ENCODE measurements at places on chromosomes 16 and 17.
A peak's percentile ranks its signal among the peaks of the same experiment; 100 is the strongest.

GRCh38 chr16:85003725-85004586, 7.4 kb downstream of the ZDHHC7 start:
- DNase-seq: no peak

- DNase-seq: no peak
Measured at GRCh38 chr16:1474082-1474795, 589 bp downstream of the CLCN7 start.

- no peak for DNase-seq
Measured at GRCh38 chr16:65967376-65967775, 399.1 kb upstream of the CDH5 start.

- DNase-seq: no peak
Measured at GRCh38 chr16:50289950-50290764, 23.8 kb downstream of the ADCY7 start.

DNA sequence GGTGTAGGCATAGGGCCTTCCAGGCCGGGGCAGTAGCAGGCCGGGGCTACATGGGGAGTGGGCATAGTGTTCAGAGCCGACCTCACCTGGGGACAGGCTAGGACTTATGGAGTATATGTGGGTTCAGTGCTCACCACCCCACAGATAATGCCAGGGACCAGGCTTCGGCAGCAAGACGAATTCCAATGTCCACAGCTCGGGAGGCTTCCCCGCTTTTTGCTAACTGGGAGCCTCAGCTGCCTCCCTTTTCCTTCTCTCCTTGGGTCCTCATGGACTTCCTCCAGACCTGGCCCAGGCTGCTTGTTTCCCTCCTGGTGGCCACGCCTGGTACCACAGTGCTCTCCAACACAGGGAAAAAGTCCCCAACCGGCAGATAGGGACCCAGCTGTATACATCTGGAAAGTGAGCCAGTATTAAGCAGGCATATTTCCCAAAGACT, 20.1 kb upstream of the SLC46A1 start:
- DNase-seq: no peak

DNA sequence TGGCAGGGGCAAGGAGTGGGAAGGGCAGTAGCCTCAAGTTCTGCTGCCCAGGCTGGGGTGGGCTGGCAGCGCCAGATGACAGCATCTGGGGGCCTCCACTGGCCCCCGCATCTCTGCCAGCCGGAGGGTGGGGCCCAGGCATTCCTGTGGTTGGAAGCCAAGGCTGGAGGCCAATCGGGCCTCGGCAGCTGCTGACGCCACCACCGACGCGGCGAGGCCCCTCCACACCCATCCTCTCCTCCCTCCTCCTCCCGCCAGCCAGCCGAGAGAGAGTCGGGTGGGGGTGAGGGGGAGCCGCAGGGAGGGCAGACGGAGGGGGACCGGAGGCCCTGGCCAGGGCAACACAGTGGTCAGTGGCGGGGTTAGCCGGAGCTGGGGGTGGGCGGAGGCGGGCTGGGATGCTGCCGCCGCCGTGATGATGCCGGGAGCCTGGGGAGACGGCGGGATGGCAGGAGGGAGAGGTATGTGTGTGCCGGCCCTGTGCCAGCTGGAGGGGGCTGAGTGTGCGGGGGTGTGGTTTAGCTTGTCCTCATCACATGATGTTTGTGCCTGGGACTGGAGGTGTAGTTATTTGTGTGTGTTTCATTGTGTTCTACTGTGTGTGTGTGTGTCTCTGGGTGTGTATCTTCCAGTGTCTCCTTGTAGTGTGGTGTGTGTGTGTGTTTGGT, 36.6 kb downstream of the ARHGAP23 start:
- no peak for DNase-seq

- DNase-seq: no peak
Measured at GRCh38 chr16:47492428-47493377, 31.6 kb downstream of the PHKB start.

DNA sequence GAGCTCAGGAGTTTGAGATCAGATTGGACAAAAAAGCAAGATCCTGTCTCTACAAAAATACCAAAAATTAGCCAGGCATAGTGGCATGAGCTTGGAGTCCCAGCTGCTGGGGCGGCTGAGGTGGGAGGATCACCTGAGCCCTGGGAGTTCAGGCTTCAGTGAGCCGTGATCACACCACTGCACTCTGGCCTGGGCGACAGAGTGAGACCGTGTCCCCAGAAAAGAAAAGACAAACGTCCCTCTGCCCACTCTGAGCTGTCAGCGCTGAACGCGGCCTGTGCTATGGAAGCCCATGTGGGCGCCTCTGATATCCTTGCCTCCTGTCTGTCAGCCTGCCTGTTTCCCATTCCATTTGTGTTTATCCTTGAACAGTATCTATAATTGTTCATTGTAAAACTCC, 50.7 kb downstream of the FOXK2 start:
- no peak for DNase-seq

GRCh38 chr16:57802341-57803133, at the start of gene KIFC3:
TSS of gene KIFC3 (minus strand) at chr16:57802491. CDS start at chr16:57798243, 4,248 bp downstream.
- DNase-seq: peak; percentile 48

DNA sequence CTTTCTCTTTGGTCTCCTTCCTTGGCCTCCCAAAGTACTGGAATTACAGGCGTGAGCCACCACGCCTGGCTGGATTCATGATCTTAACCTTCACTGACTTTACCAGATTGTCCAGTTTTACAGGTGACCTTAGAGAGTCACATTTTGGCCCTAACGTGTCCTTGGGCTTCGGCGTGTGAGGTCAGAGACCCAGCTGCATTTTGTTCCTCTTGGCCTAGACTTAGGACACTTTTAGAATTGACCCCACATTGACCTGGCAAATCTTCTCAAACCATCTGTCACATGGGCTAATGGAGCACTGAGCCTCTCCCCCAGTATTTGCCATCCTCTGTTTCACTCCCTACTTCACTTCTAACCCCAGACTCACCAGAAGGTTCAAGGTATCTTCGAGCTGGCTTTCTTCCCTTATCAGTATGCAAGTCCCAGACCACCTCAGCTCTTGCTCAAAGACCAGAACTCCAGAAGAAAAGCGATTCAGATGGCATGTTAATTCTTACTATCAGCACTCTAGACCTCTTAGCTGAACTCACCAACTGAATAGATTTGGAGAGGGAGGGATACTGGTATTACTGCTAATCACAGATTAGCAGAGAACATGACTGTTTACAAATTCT, 1.7 kb upstream of the CYTH1 start:
- no peak for DNase-seq

DNA sequence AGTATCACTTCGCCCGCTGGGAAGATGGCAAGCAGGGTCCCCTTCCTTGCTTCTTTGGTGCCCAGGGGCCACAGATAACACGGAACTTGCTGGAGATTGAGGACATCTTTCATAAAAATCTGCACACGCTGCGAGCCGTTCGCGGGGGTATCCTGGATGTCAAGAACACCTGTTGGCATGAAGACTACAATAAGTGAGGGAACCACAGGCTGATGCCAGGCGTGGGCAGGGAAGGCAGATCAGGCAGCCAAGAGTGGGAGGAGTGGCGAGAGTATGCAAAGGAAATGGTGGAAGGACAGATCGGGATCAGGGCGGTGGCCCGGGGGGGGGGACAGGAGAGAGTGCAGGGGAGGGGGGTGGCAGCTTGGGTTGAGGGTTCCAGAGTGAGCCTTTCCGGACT, 22.2 kb downstream of the DNAH2 start:
- no peak for DNase-seq

- no peak for DNase-seq
Measured at GRCh38 chr16:31347445-31347844, 7.5 kb upstream of the ITGAX start.

DNA sequence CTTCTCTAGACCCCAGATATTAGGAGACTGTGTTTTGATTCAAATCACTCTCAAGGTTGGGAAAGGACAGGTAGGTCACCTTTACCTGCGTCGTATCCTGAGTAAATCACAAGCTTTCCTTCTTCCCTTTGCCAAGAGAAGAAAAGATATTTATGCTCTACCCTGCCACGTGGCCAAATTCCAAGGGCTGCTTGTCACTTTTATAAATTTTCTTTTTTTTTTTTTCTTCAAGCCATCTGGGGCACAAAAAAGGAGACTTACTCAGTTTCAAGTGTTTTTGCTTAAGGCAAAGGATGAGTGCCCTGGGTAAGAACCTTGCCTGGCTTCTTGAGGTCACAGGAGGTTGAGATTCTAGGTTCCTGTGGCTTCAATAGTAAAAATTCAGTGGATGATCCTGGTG, 285.1 kb downstream of the TMEM114 start:
- no peak for DNase-seq

GRCh38 chr16:69892378-69892777, 58.8 kb upstream of the CLEC18A start:
- no peak for DNase-seq

- DNase-seq: no peak
Measured at GRCh38 chr17:43092901-43093300, 32.3 kb downstream of the BRCA1 start.

DNA sequence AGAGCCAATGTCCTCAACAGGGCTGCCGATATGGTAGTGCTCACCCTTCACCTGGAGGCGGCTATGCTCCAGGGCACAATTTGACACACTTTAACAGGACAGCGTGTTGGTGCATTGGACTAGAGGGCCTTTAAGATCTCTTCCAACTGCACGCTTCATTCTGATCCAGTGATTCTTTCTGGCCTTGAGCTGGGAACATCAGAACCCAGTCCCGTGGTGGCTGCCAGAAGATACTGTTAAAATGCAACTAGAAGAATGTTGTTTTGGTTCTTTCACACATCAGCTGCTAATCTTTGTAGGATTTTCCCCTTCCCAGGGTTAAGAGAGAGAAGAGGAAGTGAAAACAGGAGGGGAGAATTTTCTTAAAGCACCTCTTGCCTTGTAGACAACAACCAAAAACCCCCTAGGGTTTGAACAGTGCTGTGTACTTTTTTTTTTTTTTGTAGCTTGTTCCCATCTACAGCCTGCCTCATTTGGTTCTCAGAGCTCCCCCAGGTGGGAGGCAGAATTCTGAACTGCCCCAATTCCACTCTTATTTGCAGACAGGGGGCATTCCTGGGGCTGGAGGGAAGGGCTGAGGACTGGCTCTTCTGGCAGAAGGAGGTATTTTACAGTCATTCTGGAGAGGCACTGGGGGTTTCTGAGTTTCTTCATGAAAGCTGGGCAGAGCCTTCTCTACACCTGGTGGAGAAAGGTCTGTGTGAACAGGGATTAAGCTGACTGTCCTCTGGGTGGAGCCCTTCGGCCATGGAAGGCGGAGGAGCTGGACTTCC, 32.4 kb downstream of the SMARCE1 start:
- peak; percentile 70 for DNase-seq

DNA sequence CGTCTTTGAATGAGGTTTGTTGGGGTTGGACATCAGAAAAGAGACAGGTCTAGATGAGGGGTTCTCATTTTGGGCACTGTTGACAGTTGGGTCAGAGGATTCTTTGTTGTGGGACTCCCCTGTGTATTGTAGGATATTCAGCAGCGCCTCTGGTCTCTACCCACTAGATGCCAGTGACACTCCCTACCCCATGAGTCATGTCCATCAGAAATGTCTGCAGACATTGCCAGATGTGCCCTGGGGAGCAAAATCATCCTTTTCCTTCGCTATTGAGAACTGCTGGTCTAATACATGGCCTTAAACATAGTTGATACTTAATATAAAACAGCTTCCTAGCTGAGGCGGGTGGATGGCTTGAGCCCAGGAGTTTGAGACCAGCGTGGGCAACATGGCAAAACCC, 3.1 kb downstream of the ABAT start:
- no peak for DNase-seq

DNA sequence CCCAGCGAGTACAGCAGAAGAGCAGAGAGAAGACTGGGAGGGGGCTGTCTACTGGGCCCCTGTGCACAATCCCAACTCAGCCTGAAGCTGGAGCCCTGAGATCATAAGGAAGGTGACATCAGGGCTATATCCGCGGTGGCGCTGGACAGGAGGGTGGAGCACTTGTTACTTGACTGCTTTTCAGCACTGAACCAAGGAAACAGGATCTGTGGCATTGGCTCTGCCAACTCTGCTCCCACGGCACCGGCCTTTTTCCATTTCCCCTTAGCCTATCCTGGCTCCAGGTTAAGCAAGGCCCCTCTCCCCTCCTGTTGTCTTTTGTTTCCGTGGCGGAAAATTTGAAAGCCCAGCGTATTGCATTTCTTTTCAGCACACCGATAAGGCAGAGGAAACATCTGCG, 125.0 kb upstream of the IRX3 start:
- DNase-seq: no peak

DNA sequence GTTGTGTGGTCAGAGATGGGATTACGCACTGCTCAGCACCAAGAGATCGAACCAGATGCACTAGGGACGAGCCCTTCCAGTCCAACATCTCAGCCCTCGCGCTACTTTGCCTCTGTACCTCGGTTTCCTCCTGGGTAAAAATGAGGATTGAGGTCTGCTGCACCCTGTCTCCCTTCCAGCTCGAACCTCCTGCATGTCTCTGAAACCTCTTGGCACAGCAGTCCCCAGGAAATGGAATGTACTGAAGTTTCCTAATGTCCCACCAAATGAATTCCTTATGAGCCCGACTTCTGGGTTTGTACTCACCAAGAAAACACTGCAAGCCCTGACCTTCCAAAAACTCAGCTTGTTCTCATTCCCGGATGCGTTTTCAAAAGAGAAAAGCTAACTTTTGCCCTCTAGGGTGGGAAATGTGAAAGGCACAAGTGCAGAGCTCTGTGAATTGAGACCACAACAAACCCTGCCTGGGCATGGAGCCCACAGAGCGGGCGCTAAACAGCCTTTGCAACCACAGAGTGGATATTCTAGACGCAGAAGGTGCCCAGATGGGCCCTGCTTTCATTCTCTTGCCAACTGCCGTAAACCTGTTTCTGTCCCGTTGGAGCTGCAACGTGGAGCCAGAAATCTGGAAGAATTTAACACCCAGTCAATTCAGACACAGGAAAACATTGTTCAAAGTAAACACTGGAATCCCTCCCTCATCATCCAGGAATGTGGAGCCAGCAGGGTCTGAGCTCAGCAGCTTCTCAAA, 10.3 kb downstream of the CDRT4 start:
- DNase-seq: no peak

GRCh38 chr16:10525214-10525825, 55.1 kb downstream of the EMP2 start:
- no peak for DNase-seq

- DNase-seq: no peak
Measured at GRCh38 chr17:14436266-14436665, 135.4 kb downstream of the HS3ST3B1 start.

GRCh38 chr17:43309505-43310332, 75.9 kb upstream of the RNU2-1 start:
- DNase-seq: no peak

DNA sequence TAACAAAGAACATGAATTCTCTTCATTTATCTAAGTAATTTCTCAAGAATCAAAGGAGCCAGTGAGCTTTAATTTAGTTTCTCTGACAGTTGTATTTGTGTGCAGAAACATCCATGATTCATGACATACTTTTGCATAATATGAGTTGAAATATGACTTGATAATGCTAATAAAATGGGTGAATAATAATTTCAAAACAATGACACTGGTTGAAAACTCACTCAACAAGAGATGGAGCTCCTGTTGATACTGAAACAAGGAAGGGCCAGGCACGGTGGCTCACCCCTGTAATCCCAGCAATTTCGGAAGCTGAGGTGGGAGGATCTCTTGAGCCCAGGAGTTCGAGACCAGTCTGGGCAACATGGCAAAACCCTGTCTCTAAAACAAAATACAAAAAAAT, 147.0 kb downstream of the MAP2K6 start:
- no peak for DNase-seq

- no peak for DNase-seq
Measured at GRCh38 chr17:40312893-40313667, 4.1 kb downstream of the RARA start.
